Right hindlimb (tissue), 1 donor: ENCODE measurements at places on chromosomes 1 and 21.
A peak's percentile ranks its signal among the peaks of the same experiment; 100 is the strongest.

- no peak for DNase-seq
These were observed 83.7 kb upstream of the KAZN start for GRCh38 chr1:14514739-14515138.

DNA sequence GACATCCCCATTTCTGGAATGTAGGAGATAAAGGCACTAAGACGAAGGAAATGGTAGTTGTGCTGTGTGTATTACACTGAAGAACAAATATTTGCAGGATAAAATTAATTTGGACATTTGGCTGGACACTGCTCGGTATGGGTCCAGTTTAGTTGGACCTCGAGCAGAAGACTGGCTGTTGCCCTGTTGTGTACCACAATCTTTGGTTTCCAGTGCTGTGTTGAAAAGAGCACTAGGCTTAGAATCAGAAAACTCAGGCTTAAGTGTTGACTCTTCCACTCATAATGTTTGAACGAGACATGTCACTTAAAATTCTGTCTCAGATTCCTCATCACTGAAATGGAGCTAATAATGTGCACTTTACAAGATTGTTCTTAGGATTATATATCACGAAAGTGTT lies 1.2 kb upstream of the ARPC5 start:
- DNase-seq: no peak

GRCh38 chr1:172442843-172443565 lies 865 bp downstream of the PIGC start:
- DNase-seq: no peak

- no peak for DNase-seq
These were observed 103.1 kb downstream of the LHX8 start for GRCh38 chr1:75237316-75237715.

- DNase-seq: no peak
These were observed 213.4 kb downstream of the USP25 start for GRCh38 chr21:15943009-15943666.

DNA sequence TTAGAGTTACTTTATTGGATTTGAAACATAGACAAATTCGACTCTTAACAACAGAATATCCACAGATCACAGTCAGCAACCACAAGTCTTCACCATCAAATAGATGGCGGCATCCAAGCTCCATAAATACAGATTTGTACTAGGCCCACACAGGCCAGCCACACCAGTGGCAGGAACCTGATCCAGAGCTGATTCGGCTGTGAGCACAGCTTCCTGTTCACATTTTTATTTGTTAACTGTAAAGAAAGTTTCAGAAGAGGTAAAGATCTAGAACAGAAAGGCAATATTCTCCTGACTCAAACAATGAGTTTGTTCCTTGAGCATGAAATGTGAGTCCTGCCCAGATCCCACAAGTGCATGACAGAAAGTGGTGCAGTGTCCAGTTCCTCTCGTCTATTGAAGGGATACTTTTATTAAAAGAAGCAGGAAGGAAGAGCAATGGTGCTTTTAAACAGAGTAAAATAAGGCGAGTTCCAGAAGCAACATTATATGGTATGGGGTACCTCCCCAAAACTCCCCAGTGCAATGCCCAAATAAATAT lies 205.8 kb downstream of the SLC45A1 start:
- DNase-seq: no peak

GRCh38 chr1:15885269-15885668 lies 37.8 kb downstream of the SPEN start:
- DNase-seq: no peak

DNA sequence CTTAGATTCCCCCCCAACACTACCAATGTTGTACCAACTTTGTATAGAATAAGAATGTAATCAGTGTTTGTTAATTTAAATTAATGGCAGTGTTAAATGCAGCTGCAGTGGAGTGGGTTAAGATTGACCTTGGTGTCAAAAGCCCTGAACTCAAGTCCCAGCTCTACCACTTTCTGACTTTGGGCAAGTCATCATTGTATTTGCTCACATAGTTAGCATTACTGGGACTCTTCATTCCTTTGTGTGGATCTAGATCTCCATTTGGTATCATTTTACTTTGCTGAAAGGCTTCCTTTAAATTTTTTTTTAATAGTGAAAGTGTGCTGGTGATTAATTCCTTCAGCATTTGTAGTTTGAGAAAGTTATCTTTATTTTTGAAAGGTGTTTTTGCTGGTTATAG lies 22.2 kb upstream of the PHGDH start:
- DNase-seq: no peak

GRCh38 chr1:5424802-5425703 lies 567.2 kb downstream of the NPHP4 start:
- no peak for DNase-seq

DNA sequence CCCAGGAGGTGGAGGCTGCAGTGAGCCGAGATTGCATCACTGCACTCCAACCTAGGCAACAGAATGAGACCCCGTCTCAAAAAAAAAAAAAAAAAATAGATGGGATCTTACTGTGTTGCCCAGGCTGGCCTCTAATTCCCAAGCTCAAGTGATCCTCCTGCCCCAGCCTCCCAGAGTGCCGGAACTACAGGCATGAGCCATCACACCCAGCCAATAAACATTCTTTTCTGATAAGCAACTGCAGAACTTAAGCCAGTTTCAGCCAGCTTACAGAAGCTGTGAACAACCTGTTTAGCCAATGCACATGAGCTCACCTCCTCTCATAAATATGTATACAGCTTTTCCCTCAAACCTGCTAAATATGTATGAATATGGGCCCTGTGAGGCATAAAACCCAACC lies 3.1 kb upstream of the MIIP start:
- DNase-seq: no peak

- no peak for DNase-seq
These were observed 36.7 kb upstream of the TTC4 start for GRCh38 chr1:54678776-54679643.

DNA sequence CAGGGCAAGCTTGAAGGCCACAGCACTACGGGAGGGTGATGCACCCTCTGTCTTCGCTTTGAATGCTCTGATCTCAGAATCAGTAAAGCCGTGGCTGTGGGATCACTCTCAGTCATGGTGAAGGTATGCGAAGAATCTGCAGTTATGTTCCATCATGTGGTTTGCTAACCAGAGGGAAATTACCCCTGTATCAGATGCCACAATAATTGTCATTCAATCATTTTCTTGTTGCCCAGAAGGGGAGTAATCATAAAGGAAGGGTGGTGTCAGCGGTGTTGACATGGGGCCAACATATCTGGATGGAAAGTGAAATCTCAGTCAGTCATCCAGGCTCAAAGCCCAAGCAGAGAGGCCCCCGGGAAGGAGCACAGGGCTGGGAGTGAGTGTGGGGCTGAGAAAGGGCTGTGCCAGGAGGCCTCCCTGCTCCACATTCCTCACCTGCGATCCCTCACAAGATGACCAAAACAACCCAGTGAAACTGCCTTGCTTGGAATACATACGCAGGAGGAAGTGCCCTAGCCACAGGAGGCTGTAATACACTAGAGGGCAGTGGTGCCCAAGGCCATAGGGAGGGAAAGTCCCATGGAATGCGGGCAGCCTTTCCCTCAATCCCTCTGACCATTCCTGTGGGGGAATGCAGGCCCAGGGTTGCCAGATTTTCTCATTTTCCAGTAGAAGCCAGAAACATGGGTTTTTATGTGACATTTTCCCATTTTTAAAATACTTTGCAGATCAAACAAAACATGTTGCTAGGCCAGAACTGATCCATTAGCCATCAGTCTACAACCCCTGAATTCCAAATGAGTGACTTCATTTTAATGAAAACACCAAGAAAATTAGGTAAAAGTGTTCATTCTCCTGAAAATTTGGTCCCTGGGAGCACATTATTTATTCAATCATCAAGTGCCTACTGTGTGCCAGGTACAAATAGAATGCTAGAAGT lies 95.7 kb upstream of the VANGL1 start:
- DNase-seq: peak; percentile 66

DNA sequence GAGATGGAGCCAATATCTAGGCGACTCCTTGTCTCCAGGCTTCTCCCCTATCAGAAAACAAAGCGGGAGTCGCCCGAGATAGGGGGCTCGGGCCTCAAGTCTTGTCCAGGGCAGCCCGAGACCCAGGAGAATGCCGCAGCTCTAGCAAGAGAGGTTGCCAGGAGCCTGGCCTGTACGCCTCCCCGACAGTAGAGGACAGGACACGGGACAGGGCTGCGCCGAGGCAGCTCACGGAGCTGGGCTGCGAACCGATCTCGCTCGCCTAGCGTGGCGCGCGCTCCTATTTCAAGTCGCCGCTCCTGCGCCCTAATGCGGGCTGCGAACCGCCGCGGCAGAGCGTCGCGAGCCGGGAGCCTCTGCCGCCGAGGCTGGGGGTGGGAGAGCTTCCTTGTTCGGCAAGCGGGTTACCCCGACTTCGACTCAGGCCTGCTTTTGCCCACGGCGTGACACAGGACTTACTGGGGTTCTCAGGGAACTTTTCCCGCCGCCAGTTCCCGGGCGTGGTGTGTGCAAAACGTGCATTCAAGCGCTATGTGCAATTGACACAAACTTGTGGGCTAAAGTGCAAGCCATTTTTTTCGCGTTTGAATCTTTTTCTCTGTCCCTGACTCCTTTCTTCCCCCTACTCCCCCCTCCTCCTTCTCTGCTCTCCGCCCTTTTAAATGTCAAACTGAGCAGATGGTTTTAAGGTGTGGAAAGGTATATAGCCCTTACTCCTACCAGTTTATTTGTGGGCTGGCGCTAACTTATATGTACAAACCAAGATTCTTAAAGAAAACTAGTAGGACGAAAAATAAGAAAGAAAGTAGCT lies 2.4 kb upstream of the PROX1 start:
- no peak for DNase-seq

- DNase-seq: no peak
These were observed 14.1 kb downstream of the CNTN2 start for GRCh38 chr1:205056956-205057568.

DNA sequence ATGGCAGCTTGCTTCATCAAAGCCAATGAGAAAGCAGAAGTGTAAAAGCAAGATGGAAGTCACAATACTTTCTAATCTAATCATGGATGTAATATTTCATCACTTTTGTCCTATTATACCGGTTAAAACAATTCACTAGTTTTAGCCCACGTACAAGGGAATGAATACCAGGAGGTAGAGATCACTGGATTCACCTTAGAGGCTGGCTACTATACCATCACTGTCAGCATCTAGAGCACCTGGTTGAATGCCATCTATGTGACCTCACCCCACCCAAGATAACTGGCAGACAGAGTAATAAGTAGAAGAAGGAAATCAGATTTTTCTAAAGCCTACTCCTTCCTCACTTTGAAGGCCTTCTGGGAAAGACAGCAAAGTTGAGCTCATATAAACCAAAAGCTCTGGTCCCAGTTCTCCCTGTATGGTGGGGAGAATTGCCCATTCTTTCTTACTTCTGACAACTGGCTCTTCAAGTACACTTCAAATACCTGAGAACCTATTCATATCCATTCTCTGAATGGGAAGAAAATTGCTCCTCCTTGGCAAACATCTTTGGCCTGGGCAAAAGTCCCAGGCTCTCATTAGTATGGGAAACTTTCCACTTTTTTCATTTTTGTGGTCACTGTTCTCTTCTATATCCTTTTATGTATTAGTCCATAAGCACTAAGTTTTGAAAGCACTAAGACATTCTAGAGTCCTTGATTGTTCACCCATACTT lies 24.8 kb downstream of the HSD3B1 start:
- DNase-seq: no peak

GRCh38 chr21:33383056-33383888 lies 19.9 kb upstream of the IFNGR2 start:
- peak; percentile 44 for DNase-seq

GRCh38 chr1:231558708-231559185 lies 30.3 kb downstream of the TSNAX start:
- DNase-seq: no peak

DNA sequence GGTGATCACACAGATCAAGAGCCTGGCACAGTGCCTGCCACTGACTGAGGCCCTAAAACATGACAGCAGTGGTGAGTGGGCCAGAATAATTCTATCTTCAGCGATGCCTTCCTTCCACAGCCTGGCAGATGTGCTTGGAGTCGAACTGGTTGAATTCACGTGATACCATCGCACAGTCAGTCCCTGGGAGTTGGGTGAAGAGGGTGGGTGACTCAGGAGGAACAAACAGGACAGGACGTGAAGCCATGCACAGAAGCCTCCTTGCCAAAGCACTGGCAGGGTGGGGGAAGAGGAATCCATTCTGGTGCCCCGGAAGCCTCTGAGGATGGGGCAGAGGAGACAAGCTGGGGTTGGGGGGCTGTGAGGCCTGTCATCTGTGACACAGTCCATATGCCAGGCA lies 80.3 kb upstream of the WNT4 start:
- peak; percentile 5 for DNase-seq

- no peak for DNase-seq
These were observed 41.8 kb downstream of the SELENOF start for GRCh38 chr1:86872086-86872485.

DNA sequence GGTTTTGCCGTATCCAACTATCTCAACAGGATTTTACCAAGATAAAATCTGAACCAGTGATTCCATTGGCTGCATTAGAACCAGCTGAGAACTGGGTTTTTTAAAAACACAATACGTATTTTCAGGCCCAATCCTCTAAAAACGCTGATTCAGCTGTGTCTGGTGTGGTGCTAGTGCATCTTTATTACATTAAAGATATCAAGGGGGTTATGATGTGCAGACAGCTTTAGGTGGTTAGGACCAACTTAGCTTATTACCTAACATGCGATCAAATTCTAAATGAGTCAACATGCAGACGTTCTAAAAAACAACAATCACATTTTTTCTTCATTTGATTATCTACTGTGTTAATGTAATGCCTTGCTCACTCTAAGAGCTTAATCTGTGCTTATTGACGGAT lies 32.0 kb upstream of the EXO1 start:
- no peak for DNase-seq

GRCh38 chr1:30779294-30780071 lies 21.9 kb upstream of the LAPTM5 start:
- DNase-seq: peak; percentile 90

DNA sequence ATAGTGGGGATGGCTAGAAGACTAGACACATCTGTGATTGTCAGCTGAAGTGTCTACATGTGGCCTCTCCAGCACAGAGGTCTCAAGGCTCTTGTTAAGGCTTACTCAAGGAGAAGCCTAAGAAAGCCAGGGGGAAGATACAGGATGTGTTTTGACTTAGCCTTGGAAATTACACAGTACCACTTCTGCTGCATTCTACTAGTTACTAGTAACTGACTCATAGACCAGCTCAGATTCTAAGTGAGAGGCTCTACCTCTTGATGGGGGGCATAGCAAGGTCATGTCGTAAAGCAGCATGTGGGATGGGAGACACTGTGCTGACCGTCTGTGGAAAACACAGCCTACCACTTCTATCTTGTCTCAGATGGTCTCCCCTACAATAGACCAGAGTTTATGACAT lies 99.5 kb downstream of the UBE2U start:
- no peak for DNase-seq

- no peak for DNase-seq
These were observed 33.8 kb upstream of the FCRL3 start for GRCh38 chr1:157734321-157734720.
